ENCODE measurements at places on chromosomes 4 and X. TPM values are rescaled to one million over a fixed set of nuclear protein-coding genes. Genes with fewer than 3 reads are reported as not detected.
A peak's percentile ranks its signal among the peaks of the same experiment; 100 is the strongest.

DNA sequence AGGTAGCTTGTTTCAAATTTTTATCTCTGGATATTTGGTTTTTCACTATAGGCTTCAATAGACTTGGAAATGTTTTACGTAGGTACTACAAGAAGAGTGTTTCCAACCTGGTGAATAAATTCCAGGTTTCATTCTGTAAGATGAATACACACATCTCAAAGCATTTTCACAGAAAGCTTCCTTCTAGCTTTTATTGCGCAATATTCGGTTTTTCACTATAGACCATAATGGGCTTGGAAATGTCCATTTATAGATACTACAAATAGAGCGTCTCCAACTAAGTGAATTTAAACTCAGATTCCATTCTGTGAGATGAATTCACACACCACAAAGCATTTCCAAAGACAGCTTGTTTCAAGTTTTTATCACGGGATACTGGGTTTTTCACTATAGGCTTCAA lies 857.7 kb upstream of the HS3ST1 start:
- DNase-seq: no peak

DNA sequence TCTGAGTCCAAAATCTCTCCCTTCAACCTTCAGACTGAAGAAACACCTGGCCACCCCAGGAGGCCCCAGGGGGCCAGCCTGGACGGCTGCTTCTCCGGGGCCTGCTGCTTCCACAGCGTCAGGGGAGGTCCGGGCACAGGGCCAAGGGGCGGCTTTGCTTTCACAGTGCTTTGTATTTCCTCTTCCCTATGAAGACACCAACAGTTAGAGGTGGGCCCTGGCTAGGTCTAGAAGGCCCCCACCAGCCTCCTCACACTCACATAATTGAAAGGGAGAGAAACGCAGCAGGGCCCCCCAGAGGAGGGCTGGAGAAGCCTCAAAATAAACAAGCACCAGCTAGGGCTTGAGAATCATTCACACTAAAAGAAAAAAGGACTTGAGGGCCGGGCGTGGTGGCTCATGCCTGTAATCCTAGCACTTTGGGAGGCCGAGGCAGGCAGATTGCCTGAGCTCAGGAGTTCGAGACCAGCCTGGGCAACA lies 17.8 kb downstream of the SCD5 start:
- DNase-seq: peak; percentile 46

DNA sequence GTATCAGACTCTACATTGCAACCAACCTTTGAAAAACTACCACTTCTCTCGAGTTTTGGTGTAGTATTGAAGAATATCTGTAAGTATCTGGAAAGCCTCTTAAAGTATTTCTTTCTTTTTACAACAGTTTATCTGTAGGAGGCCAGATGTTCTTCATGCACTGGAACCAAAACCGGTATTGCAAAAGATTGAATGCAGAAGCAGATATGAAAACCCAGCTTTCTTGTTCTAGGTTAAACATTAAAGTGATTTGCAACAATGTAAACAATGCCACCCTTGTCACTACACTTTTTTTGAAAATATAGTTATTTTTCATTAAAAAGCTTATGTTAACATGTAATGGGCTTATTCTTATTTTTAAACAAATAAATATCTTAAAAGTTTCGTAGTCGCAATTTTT lies 27.2 kb downstream of the PLS3 start:
- DNase-seq: no peak

DNA sequence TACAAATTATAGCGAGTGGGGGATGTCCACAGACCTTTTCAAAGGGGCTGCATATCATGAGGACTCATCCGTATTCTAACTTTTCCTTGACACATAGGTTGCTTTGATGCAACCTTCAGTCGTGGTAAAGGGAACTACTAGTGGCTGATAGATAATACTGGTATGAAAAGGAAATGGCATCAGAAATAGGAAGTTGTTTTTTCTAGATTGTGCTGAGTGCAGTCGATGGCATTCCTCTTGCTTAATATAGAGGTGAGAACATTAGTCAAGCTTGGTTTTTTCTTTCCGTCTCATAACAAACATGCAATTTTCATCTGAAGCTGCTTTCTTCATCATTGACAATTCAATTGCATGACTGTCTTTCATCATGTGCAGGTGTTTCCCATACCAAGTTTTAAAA lies 16.6 kb downstream of the ENPEP start:
- DNase-seq: no peak

DNA sequence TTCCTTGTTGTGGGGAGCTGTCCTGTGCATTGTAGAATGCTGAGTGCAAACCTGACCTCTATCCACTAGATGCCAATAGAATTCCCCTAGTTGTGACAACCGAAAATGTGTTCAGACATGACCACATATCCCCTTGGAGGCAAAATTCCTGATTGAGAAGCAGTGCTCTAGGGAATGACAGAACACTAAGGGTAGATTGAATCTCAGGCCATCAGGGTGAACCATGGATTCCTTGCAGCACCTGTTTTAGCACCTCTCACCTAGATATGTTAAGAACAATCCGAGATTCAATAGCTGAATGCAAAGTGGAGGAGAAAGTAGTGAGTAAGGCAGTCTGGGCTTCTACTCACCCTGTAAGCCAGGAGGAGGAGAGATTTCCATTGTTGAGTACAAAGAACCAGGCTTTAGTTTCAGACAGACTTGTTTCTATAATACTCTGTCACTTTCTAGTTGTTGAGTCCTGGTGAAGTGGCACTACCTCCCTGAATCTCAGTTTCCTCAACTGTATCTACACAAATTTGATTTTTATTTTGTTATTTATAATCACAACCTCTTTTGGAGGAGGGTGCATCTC lies 111.0 kb upstream of the RAP2C start:
- DNase-seq: no peak

DNA sequence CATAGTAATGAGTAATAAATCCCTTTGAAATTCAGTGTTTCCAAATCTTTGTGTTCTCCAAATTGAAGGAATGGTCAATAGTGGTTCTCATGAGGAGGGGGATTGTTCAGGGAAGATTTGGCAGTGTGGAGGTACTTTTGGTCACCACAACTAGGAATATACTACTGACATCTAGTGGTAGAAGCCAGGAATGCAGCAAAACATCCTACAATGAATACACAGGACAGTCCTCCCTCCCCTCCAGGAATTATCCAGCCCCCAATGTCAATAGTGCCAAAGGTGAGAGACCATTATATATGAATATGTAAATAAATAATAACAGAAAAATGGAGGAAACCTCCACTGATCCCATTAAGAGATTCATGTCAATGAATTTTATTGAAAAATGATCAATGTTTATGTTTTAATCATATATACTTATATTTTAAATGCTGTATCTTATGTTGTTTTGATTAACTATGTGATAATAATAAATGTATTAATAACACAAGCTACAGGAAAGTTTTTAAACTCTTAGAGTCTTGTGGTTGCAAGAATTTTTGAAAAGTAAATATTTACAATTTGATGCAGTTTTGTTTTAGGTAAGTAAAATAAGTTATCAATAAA lies 14.4 kb upstream of the FAM9A start:
- DNase-seq: no peak

- no peak for DNase-seq
Measured at GRCh38 chr4:76588274-76588673, 153.2 kb downstream of the SHROOM3 start.

DNA sequence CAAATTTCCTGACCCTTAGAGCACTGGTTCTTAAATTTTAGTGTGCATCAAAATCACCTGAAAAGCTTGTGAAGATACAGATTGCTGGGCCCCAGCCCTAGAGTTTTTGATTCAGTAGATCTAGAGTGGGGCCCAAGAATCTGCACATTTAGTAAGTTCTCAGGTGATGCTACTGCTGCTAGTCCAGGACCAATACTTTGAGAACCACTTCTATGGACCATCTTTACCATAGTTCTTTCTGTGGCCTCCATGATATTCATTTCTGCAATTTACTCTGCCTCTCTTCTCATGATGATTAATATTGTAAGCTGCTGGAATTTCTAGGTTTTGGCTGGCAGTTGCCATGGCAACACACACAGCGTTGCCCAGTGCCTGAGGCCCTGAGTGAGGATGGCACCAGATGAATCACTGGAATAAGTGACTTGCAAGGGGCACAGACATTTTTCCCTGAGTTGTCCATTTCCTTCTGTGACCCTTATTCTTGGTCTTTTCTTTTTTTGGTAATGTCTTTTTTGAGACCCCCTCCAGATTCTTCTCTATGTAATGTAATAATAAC lies 83.6 kb downstream of the PPP1R2C start:
- no peak for DNase-seq

DNA sequence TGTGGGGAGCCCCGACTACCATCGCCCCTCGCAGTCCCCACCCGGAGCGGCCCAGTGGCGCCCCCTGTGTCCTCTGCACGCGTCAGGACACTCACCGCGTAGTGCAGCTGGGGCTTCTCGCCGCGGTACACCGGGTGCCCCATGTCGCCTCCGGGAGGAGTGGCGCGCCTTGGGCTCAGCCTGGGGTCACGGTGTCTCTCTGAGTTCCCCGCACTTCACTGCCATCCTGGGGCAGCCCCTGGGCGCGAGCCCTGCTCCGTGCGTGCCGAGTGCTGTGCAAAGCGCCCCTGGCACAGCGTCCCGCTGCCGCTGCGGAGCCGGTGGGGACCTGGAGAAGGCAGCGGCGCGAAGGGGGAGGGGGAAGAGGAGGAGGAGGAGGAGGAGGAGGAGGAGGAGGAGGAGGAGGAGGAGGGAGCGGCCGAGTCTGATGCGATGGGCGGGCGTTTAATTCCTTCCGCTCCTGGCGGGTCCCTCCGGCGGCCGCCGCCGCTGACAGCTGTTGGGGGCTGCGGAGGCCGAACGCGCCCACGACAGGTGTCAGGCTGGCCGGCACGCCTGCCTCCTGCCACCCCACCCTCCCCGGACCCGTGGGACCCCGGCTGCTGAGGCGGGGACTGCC lies 134.3 kb downstream of the AMELX start:
- DNase-seq: peak; percentile 45

- no peak for DNase-seq
Measured at GRCh38 chr4:183831026-183831446, 74.1 kb upstream of the STOX2 start.

GRCh38 chrX:74147439-74147838 lies 156.5 kb upstream of the ZCCHC13 start:
- no peak for DNase-seq

DNA sequence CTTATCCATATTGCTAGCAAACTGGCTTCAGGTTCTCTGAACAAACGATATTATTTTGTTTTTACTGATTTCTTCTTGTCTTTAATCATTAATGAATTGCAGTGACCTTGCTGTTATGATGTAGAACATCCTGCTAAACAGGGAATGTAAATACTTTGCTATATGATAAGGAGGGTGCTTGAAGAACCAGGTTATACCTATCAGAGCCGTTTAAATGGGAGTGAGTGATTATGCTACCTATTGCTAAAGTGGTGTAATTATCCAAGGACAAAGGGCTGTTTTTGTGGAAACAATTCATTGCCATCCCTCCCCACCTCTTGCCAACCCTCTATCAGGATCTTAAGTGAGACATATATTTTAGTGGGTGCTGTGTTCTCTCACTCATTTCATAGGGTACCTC lies 788.9 kb downstream of the RPA4 start:
- DNase-seq: no peak

DNA sequence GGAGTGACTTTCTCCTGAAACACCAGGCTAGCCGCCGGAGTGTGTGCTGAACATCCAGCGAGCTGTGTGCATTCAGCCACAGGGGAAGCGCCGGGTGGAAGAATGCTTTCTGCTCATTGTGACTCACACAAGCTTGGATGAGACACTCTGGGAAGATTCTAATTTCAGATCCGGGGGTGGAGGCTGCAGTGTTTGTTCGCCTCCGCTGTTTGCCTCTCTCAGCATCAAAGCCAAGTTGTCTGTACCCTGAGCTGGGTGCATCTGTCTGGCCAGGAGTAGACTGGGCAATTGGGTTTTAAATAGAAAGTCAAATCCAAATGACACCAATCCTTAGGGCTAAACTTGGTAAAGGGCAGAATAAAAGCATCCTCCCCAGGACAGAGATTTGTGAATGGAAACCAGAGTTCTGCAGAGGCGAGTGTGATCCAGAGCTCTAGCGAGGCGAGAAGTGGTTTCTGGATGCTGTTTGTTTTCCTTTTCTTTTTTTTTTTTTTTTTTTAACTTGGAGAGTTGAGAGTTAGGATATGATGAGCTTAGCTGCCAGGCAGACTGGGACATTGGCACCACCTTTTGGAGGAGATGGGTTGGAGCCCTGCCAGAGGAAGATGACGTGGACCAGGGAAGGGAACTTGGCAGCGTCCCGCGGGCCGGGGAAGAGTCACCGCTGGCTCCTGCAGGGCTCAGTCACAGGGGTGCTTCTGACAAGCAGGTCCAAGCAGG lies 196.0 kb upstream of the PSAPL1 start:
- peak; percentile 71 for DNase-seq

Gene RAB39B
- total RNA-seq: not detected

Gene DGKK
- 0.35 TPM for total RNA-seq

Gene POU4F2
- total RNA-seq: not detected

Gene PABPC1L2B
- total RNA-seq: not detected

Gene ZDHHC15
- 4.3 TPM for total RNA-seq

Gene CFI
- total RNA-seq: 141 TPM

Gene KCNE5
- not detected for total RNA-seq

Gene LNX1
- 12.9 TPM for total RNA-seq

Gene RGN
- 0.77 TPM for total RNA-seq

Measured in uterus (tissue), 4 donors.